ENCODE measurements at places on chromosomes 2 and 18. TPM values are rescaled to one million over a fixed set of nuclear protein-coding genes. Genes with fewer than 3 reads are reported as not detected.

GPR45 gene
- total RNA-seq = not detected

DNA sequence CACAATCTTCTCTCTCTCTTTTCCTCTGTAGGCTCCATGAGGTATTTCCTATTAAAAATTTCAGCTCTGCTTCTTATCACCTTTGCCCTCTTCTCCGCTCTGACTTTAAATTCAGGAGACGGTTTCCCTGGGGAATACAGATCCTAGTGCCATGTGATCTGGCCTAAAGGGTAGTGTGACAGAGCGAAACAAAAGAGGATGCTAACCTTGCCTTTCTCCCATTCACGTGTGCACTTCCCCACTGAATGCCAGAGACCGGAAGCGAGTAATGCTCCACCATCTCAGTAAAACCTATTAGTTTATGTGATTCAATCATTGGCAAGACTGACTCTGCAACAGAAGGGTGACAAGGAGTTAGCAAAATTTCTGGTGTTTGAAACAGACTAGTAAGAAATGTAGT is 358.3 kb downstream of the ZNF521 start:
- no peak overlapping the region for H3K4me3 ChIP-seq
- H3K27me3 ChIP-seq = no peaks in the 10 kb centered on the region
- H3K4me1 ChIP-seq = no peaks in the 10 kb centered on the region
- H3K36me3 ChIP-seq = no peaks in the 10 kb centered on the region
- H3K27ac ChIP-seq = no peak overlapping the region

DNA sequence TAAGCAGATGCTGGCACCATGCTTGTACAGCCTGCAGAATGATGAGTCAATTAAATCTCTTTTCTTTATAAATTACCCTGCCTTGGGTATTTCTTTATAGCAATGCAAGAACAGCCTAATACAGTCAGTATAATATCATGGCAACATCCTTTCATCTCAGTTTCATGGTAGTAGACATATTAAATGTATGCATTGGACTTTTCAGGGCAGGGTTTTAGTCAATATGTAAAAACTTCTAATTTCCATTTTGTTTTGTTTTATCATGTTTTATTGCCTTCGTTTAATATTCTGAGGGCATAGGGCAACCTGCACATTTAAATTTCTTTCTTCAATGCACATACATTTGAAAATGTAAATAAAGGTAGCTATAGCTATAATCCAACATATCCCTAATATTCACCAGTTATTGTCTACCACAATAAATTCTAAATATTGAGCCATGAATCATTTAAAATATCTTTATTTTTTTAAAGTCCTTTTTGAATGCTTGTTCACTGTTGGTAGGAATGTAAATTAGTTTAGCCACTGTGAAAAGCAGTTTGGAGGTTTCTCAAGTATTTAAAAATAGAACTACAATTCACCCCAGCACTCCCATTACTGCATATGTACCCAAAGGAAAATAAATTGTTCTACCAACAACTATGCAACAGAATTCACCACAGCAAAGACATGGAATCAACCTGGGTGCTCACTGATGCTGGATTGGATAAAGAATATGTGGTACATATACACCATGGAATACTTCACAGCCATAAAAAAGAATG is 41.8 kb upstream of the GRB14 start:
- no peaks in the 10 kb centered on the region for H3K4me1 ChIP-seq
- H3K27ac ChIP-seq = no peak overlapping the region
- DNase-seq = no peak
- no peak overlapping the region for H3K4me3 ChIP-seq

DNA sequence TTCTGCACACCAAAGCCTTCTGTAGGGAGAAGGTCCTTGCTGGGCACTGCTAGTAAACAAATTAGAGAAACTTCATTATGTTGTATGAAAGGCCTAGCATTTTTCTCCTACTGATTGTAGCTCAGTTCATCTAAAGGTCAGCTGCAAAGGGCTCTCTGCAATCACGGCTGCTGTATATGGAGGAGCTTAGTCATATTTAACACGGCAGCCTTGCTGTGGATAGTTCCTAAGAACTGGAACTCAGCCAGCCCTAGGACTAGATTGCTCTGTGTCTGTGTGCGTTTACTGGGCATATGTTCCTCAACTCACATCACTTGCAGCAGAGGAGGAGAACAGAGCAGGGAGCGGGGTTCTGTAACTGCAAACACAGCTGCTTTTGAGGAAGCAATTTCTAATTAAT is 1103.9 kb upstream of the KLHL29 start:
- H3K4me3 ChIP-seq = no peak overlapping the region
- no peaks in the 10 kb centered on the region for H3K4me1 ChIP-seq
- no peak for DNase-seq

Data from activated CD8-positive, alpha-beta T cell treated with anti-CD3 and anti-CD28 coated beads, Interleukin-2, amount 10 ng/mL, durations not matched to agents 7 days and 5 days (primary cell).